Cardiac muscle cell (in vitro differentiated cells and primary cell): ENCODE measurements at places on chromosomes 11 and 22.
A peak's percentile ranks its signal among the peaks of the same experiment; 100 is the strongest.

- peak; percentile 52 for DNase-seq
Observed at GRCh38 chr22:20080445-20080775, 369 bp downstream of the DGCR8 start.

DNA sequence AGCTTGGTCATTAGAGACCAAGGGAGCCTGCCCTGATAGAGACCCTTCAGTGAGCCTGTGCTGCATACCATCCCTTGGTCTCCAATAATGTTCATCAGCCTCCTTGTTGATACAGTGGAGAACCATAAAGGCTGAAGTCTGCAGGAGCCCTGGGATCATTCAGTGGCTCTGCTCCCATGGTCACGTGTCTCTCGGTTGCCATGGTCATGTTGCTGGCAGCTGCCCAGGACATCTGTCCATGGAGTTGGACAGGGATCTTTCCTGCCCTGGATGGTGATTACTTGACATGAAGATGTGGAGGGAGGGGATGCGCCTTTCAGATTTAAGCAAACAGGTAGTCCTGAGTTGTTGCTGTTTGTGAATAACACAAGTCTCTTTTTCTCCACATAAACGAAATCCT lies 38.2 kb downstream of the CYB5R2 start:
- DNase-seq, result no peak

DNA sequence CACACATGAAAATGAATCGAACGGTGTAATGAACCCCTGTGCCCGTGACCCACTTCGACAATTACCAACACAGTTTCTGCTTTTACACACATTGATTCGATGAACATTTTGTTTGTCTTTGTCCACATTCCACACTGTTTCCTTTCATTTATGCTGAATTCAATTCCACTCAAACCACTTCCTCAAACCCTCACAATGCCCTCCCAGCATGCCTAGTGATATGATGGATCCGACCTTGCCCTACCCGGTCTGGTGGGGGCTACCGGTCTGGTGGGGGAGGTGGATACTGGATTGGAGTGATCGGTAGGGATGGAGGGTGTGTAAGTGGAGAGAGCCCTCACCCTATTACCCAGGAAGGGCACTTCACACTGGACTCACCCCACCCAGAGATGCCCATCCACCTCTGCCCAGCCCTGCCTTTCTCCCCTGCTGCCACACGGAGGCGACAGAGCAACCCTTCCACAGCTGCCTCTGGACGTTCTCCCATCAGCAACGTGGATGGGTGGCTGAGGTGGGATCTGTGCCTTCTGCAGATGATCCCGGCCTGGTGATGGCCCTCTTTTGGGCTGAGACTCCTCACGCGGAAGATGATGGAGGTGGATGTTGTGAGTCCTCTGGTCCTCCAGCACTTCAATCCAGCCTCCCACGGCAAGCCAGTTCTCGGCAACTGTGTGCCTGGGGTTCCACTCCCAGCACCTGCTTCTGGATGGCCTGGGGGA lies 33.0 kb upstream of the P2RY2 start:
- DNase-seq, result peak; percentile 68

- DNase-seq, result no peak
Observed at GRCh38 chr11:12785901-12786300, 111.7 kb downstream of the TEAD1 start.

- DNase-seq, result no peak
Observed at GRCh38 chr22:44147008-44147645, 33.6 kb upstream of the PARVG start.

DNA sequence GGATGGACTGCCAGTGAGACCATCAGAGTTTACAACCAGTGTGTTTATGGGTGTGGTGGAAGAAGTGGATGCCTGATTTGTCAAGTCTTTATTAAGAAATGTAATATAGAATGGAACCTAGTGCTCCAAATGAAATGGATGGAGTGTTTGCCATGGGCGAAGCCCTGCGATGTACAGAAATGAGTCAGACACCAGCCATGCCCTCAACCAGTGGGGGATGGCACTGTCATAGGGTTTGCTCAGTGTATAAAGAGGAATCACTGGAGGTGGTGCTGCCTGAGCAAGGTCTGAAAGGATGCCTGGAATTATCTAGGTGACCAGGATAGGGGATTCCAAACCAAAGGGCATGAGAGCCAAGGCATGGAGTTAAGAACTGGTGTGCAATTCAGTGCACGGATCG lies 120.9 kb upstream of the MTNR1B start:
- DNase-seq, result no peak

GRCh38 chr22:42717197-42717928 lies 3.3 kb downstream of the A4GALT start:
- peak; percentile 19 for DNase-seq

GRCh38 chr11:65529475-65530156 lies 4.7 kb downstream of the SCYL1 start:
- DNase-seq, result no peak

DNA sequence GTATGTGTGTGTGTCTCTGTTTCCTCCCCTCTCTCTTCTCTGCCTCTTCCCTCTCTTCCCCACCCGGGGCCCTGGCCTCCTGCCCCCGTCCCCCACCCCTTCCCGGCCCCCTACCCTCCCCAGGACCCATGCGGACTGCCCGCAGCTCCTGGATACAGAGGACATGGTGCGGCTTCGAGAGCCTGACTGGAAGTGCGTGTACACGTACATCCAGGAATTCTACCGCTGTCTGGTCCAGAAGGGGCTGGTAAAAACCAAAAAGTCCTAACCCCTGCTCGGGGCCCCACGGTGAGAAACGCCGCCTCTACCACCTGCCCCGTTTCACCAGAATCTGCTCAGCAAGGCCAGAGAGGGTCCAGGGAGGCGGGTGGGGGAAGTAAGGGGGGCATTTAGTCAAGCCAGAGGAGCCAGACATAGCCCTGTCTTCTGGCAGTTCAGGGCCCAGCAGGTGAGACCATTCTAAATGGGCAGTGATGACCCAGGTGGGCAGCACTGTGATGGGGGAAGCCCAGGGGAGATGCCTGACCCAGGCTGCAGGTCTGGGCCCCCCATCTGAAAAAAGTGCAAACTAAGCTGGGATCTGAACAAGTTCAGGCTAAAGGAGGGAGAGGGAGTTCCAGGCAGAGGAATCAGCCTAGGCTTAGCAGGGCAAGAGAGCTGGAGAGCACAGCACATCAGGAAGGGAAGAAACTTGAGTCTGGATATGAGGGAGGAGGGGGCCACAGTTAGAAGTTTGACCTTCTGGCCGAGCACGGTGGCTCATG lies 6.4 kb downstream of the SELENOM start:
- no peak for DNase-seq

DNA sequence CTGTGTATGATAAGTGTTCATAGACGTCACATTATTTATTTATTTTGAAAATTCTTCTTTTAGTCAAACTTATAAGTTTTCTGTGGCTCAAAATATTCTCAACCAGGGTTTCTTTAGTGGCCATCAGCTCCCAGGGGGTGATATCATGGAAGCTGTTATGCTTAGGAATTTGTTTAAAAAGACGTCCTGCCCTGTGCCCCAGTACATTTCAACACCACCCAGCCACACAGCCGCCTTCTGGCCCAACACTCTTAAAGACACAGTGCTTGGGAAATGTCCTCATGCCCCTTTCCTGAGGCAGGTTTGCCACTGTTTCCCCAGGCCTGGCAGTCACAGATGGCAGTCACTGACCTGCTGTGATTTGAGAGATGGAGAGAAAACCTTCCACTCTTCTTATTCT lies 19.9 kb downstream of the TSKU start:
- DNase-seq, result no peak

DNA sequence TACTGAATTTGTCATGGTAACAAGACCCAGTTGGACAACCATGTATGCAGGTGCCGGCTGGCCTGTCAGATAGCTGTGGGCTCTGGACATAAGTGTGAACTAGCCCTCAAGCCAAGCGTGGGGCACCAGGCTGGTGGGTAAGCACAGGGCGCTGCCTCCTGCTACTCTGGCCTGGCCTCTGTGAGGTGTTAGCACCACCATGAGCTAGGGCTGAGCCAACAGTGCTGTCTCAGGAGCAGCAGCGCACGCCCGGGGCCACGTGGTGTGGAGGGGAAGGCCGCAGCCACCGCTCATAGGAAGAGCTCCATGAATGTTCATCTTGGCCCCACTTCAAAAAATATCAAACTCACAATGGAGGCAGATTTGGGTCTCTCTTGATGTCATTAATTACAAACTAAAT lies 35.3 kb upstream of the GNB1L start:
- no peak for DNase-seq

GRCh38 chr22:49575703-49576081 lies 252.0 kb downstream of the BRD1 start:
- DNase-seq, result no peak

DNA sequence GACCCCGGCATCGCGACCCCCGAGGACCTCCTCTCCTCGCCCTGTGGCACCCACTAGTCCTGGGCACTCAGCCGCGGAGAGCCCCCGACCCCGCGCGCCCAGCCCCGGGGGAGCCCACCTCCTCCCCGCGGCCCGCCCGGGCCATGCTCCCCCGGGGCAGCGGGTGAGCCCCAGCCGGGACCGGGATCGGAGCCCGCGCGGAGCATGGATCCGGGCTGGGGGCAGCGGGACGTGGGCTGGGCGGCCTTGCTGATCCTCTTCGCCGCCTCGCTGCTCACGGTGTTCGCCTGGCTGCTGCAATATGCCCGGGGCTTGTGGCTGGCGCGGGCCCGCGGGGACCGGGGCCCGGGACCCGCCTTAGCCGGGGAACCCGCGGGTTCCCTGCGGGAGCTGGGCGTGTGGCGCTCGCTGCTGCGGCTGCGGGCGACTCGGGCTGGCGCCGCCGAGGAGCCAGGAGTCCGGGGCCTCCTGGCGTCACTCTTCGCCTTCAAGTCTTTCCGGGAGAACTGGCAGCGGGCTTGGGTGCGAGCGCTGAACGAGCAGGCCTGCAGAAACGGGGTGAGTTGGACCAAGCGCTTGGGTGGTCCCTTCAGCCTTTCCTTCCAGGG lies 498 bp downstream of the C2CD2L start:
- DNase-seq, result no peak

DNA sequence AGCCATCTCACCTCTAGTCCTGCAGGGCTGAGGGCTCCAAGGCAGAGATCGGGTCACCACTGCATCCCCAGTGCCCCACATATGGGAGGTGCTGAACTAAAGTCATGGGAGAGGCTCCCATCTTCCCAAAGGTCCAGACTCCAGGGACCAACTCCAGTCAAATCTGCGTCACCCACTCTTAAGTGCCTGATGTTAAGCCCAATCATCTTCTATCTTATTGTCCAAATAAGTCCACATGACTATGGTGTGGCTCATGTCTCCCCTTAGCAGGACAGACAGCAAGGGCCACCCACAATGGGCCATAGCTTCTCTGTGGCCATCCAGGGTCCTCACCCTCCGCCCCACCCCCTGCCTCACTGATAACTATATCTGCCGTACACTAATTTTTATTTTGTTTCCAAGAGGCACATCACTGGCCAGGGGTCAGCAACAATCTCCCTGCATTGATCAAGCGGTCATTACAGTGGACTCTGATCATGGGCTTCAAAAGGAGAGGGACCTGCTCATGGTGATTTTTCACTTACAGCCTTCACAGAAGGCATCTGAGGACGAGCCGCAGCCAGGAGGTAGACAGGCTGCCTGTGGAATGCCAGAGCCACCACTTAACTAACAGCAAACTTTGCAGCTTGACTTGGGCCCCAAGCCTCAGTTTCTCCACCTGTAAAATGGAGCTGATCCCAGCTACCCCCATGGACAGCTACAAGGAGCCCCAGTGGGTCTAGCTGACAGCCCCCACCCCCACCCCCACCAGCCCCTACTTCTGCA lies 23.3 kb downstream of the MYH9 start:
- DNase-seq, result no peak

GRCh38 chr11:9982796-9983579 lies 311.0 kb downstream of the SBF2 start:
- peak; percentile 71 for DNase-seq

DNA sequence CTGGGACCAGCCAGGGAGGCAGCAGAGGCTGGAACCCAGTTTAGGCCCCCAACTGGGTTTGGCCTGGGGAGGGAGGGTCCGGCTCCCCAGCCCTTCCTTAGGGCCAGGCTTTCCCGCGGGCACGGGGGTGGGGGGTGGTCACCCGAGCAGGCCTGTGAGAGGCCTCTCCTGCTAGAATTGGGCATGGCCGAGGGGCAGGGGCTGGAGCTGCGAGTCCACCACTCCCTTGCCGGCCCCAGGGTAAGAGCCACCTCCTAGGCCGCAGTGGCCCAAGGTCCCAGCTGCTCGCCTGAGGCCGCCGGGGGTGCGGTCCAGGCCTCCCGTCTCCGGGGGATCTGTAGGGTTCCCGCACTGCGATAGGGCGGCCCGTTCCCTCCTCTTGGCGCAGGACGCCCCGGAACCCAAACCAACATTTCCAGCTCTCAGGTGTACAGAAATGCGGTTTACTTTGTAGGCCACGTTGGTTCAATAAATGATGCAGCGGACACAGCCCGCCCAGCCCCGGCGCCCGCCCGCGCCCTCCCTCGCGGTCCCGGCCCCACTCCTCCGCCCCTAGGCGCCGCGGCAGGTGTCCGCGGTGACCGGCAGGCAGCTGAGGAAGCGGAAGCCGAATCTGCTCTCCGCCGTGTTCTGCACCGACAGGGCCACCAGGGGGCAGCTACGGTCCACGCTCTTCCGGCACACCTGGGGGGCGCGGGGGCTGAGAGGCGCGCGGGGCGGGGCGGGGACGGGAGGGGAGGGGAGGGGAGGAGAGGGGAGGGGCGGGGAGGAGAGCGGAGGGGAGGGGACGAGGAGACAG lies 5.9 kb downstream of the LMNTD2 start:
- DNase-seq, result peak; percentile 89

- DNase-seq, result no peak
Observed at GRCh38 chr11:10657308-10658271, 36.0 kb downstream of the IRAG1 start.

GRCh38 chr11:74050465-74050864 lies 41.6 kb upstream of the UCP3 start:
- DNase-seq, result no peak

DNA sequence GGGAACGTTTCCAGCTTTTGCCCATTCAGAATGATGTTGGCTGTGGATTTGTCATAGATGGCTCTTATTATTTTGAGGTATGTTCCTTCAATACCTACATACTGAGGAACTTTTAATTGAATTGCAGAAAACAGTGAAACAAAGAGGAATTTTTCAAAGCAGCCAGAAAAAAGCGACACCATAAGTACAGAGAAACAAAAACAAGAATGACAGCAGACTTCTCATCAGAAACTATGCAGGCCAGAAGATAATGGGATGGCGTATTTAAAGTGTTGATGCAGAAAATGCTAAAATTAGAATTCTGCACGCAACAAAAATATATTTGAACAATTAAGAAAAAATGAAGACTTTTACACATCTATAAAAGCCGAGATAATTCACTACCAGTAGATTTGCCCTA lies 95.4 kb upstream of the TIMP3 start:
- no peak for DNase-seq

- DNase-seq, result peak; percentile 83
Observed at GRCh38 chr22:45101515-45102227, 62.1 kb upstream of the NUP50 start.
